ENCODE measurements at places on chromosomes 1 and 21.
A peak's percentile ranks its signal among the peaks of the same experiment; 100 is the strongest.

DNA sequence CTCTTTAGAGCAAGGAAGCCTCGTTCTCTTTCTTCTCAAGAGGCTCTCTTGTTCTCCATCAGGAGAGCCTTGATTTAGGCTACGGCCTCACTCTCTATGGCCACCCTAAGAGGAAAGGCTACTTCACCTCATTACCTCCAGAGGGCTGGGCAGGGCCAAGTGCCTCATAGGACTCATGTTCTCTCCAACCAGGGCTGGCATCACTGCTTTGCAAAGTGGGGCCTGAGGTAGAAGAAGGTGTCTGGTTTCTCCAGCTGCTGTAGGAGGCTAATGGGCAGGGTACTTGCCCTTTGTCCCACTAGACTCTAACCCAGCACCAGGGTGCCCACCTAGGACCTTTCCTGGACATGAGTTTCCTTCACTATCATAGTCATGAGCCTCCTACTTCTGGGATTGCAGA is 2.1 kb upstream of the ATXN7L2 start:
- DNase-seq, result no peak

DNA sequence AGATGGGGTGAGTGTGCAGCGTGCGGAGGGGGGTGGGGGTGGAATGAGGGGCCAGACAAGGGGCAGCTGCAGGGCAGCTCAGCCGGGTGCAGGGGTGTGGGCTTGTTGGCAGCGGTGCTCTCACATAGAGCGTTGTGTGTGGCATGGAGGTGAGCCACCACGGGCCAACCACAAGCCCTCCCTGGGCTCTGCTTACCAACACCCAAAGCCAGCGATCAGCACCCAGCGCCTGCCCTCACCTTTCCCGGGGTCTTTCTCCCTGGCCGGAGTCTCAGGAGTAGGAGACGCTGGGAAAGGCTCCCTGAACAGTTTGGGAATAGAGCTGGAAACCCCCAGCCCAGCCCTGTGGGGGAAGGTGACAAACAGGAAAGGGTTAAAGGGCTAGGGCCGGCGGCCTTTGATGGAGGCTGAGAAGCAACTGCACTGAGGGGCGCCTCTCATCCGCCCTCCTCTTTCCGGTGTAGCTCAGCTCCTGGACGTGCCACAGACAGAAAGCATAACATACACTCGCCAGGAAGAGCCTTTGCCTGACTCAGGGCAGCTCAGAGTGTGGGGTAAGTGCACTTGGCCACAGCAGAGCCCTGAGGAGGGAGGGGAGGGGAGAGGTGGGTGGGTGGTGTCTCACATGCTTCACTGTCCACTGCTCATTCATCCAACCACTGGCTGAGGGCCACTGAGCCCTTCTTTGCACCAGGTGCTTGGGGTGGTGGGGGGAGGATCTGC is 577 bp downstream of the IKBKE start:
- no peak for DNase-seq

DNA sequence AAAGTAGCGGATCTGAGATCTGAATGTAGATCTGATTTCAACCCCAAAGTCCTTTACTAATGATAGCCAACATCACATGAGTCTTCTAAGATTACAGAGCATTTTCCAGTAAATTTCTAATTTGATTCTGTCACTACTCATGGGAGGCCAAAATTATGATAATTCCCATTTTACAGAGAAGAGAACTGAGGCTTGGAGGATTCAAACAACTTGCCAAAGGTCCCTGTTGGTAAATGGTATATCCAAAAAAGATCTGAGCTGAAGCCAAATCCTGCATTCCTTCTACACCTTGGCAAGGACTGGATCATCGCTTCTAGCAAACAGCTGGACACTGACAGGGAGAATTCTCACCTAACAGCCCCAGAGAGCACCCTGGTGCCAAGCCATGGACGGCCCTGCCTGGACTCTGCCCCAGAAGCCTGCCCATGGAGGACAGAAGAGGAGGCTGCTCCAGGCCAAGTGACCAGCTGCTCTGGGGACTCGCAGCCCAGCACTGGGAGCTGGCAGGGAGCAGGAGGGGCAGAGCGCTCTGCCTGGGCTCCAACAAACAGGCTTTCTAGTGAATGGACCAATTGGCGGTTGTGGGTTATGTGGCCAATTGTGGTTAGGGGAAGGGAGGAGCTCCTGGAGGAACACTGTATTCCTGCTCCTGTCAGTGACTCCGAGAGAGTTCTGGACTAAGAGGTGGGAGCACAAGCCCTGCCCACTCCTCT is 6.4 kb upstream of the CSF1 start:
- DNase-seq, result no peak

GRCh38 chr1:4613606-4614370 is 40.6 kb upstream of the AJAP1 start:
- DNase-seq, result no peak

DNA sequence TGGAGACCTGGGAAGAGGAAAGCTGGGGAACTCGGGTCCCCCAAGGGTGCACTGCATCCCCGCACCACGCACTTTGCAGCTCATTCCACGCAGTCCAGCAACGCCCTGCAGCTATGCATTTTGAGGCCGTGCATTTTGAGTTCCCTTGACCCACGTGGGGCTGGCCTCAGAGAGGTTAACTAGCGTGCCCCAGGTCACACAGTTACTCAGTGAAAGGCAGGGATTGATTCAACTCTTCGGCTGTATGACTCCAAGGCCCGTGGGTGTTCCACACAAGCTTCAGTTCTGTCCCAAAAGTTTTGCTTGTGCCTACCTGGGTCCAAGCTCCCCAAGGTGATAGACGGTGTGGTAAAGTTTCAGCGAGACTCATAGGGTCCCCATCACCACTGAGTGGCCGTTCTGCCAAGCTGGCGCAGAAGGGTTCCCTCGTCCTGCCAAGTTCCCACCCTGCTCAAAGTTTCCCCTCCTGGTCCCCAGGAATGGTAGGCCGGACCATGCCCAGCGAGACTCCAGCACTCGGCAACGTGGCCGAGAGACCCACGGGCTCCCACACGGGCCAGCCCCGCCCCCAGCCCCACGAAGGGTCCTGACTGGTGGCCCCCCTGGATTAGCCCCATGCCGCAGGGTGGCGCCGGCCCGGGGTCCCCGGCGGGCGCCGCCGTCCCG is 611 bp downstream of the HSPG2 start:
- DNase-seq, result no peak

DNA sequence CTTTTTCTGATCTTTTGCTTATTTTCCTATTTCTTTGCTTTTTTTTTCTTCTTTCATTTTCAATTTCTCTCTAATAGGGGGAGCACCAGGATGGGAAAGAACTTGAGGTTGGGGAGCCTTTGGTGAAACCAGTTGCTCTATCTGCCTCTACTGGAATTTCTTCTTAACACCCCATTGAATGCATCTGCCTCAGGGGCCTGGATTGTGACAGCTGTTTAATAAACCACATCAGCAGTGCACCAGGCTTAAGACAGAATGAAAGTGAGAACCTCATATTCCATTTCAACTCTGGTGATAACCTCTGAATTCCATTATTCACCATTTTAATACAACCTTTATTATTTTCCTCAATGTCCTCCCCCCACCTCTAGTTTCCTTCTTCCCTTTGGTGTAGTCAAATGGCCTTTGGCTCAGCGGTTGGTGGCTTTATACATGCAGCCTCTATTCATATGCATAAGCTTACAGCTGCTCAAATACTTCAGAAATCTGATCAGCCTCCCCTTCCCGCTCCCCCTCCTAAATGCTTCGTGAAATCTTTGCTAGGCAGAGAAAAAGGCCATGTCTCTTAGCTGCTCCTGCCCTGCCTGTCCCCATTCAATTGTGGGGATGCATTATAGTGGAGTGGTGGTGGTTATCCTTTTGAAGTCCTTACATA is 537.3 kb upstream of the PLXNA2 start:
- no peak for DNase-seq

DNA sequence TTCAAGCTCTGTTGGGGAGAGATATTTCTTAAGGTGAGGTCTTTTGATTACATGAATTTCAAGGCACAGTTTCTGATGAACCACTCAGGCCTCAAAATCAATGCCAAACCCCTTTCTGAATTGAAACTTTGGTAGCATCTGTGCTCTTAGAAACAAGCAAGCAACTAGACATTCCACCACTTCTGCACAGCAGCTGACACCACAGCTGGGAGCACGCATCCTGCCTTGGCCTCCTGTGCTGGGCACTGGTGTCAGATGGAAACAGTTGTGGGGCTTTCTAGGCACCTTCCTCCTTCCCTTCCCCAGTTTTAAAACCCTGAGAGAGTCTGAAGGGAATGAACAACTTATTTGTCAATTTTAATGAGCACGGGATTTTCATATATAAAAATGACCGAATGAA is 360.2 kb downstream of the ADGRL2 start:
- DNase-seq, result no peak

- no peak for DNase-seq
Measured at GRCh38 chr1:111062081-111062480, 77.8 kb downstream of the DRAM2 start.

- no peak for DNase-seq
Measured at GRCh38 chr1:236914375-236914774, 89.9 kb downstream of the MT1HL1 start.

DNA sequence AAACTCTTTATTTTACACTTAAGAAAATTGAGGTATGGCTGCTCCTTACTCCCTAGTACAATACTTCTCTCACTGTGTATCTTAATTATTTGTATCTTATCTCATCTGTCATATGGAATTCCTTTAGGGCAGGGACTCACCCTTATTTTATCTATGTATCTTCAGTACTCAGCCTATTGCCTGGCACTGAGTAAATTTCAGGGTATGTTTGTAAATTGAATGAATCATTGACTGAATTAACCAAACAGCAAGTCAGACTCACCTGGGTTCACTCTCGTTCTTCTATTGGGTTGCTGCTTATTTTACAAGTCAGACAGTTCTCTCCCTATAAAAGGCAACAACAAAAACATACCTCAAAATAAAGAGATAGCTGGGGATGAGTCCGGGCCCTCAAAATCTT is 63.8 kb downstream of the LAMC1 start:
- no peak for DNase-seq

DNA sequence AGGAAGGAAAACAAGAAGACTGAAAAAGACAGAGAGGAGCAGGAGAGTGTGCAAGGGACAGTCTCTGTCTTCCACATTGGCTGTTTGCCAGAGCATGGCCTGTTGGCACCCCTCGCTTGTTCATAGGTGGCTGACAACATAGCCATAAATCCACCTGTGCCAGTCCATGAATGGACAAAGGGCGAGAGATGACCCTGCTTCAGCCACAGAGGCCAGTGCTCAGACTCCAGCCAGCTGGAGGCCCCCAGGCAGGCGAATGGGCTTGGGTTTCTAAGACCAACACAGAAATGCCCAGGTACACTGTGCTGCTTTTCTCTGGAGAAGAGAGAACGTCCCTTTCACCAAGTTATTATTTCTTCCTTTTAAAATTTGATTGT is 60.6 kb downstream of the RIPK4 start:
- DNase-seq, result no peak

- no peak for DNase-seq
Measured at GRCh38 chr1:246566813-246567645, 773 bp downstream of the CNST start.

DNA sequence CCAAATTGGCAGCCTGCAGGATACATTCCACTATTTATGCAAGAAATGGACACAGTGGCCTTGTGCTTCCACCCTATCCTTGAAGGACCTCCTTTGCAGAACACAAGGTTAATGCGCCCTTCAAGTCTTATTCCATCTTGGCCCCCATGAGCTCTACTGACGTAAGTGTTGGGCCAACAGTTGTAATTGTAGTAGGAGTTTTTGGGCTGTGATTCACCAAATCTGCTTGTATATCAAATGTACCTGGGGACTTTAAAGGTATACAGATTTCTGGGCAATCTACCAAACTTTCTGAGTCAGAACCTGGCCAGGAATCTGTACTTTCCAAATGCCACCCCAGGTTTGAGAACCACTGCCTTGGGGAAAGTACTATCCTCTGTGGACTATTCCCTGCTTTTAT is 100.9 kb upstream of the MARK1 start:
- no peak for DNase-seq

DNA sequence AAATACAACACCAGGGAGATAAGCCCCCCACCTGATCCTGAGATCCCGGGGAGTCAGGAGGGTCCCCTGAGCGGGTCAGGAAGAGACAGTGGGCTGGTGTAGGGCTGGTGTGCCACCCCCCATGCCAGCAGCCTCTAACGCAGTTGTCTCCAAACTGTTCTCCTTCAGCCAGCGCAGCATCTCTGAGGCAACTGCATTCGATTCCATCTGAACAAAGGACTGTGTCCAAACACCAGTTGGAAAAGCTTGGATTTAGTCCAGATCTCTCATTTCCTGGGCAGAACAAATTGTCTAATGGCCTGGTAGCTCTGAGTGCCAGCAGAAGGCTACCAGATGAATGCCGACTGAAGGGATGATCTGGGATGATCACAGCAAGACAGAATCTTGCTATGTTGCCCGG is 44.1 kb upstream of the EIF4G3 start:
- DNase-seq, result no peak

GRCh38 chr1:119687434-119688079 is 24.2 kb upstream of the PHGDH start:
- DNase-seq, result no peak

DNA sequence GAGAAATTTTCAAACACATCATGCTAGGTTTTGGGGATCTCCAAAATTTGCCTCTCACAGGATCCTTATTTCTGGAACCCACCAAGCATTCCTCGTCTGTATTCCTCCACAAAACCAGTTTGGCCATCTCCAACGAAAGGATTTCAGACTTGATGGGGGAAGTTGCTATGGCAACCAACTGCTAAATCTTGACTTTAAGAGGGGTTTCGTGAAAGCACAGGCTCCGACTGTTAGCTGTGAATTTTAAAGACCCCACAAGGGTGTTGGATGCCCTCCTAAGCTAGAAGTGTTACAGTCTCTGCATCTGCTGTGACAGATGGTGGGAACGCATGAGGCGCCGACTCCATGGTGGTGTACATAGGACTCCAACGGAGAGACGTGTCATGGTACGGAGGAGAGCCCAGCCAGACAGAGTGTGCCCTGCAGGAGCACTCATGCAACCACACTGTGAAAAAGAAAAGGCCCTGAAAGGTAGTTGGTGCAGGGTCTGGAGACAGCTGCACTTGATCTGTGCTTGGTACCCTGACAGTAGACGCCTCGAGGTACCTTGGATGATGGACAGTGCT is 147.1 kb downstream of the ASTN1 start:
- DNase-seq, result no peak

- DNase-seq, result no peak
Measured at GRCh38 chr1:203478986-203479385, 3.4 kb downstream of the PRELP start.

- DNase-seq, result no peak
Measured at GRCh38 chr1:114155706-114156105, 2.0 kb upstream of the SYT6 start.

- DNase-seq, result no peak
Measured at GRCh38 chr1:162708286-162708685, 76.0 kb downstream of the DDR2 start.

GRCh38 chr1:27430903-27431600 is 38.6 kb downstream of the GPR3 start:
- DNase-seq, result no peak

- no peak for DNase-seq
Measured at GRCh38 chr1:116743535-116743934, 10.7 kb upstream of the CD2 start.

- peak; percentile 86 for DNase-seq
Measured at GRCh38 chr21:42653231-42654061, at the start of gene PDE9A. Gene PDE9A (plus strand): TSS chr21:42653621. CDS start chr21:42653815, 194 bp downstream.

GRCh38 chr1:113012149-113012548 is 56.2 kb upstream of the SLC16A1 start:
- no peak for DNase-seq

- no peak for DNase-seq
Measured at GRCh38 chr1:211155040-211155439, 21.1 kb upstream of the KCNH1 start.

- no peak for DNase-seq
Measured at GRCh38 chr1:246128494-246129069, 378.5 kb downstream of the SMYD3 start.

- DNase-seq, result no peak
Measured at GRCh38 chr1:179151908-179152682, 70.2 kb downstream of the TOR3A start.
